ENCODE measurements at places on chromosomes 13 and 19.

DNA sequence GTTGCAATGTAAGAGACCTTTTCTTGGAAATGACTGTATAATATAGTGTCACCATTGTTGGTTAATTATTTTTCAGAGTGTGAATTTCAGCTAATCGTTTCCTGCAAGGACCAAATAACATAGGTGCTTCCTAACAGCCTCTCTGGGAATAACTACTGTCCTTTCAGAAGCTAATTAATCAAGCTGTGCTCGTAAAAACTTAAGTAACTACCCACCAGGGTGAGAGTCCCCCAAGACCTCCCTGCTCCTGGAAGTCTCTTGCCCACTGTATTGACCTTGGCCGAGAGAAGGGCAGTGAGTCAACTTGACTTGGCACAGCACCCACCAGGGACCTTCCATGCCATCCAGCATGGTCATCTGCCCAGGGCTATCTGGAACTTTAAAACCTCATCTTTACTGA is 50.3 kb downstream of the UQCRFS1 start:
- DNase-seq = no peak

DNA sequence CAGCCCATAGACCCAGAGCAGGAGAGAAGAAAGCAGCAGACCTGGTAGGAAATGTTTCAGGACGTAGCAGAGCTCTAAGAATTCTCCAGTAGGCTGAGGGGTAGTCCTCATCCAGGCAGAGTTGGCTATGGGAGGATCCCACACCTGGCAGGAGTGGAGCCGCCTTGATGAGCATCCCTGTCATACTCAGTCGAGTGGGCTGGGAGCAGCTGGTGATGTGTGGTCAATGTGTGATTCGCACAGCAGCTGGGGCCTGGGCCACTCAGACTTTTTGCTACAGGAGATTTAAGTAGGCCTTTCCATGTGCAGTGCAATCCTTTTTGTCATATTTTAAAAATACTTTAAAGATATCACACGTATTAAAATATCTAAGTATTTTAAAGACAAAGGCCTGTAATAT is 56.6 kb downstream of the MYO16 start:
- no peak for DNase-seq

DNA sequence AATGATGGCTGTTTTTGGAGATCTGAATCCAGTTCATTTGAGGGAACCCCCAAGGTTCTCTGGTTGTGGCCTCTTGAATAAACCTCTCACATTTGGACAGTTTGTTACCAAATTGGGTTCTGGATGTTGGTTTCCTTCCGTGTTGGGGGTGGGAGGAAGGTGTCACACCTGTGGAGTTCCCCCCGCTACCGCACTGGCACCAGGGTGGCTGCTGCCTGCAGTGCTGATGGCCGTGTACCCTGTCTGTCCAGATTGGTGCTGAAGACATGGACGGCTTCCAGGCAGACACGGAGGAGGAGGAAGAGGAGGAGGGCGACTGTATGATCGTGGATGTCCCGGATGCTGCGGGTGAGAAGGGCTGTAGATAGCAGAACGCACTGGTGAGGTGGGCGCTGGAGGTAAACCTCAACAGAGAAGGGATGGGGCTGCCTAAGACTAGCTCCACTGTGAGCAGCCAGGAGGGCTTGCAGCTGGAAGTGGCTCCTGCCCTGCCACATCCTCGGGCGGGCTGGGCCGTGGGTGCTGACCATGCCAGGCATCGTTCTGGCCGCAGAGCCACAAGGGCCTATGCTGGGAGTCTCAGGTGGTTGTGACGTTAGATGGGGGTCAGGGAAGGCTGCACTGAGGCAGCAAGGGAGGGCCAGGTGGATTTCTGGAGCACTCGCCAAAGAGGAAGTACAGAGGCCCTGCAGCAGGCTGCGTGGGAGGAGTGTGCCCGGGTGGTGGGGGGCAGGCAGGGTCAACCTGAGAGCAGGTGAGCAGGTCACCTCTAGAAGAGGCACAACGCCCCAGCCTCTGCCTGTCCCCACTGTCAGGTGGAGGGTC is 15.4 kb downstream of the UBXN6 start:
- no peak for DNase-seq

GRCh38 chr19:31560086-31561060 is 211.1 kb upstream of the TSHZ3 start:
- no peak for DNase-seq

- DNase-seq = no peak
These were observed 12.8 kb downstream of the TMEM255B start for GRCh38 chr13:113771709-113772331.

GRCh38 chr19:38706792-38707511 is 37.3 kb downstream of the CAPN12 start:
- DNase-seq = no peak

DNA sequence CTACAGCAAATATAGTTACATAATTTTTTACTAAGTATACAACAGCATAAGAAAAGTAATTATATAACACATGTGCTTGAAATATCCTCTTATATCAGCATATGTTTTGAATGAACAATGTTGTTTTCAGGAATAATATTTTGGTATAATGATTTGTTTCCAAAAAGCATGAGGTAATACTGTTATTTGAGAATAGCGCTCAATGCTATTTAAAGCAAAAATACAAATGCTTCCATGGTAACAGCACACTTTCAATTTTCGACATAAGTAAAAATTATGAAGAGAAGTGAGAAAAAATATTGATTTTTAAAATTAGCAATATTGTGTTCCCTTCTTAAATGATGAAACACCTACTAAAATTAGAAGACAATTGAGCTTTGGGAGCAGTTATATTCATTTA is 715.9 kb upstream of the ATXN8OS start:
- no peak for DNase-seq

DNA sequence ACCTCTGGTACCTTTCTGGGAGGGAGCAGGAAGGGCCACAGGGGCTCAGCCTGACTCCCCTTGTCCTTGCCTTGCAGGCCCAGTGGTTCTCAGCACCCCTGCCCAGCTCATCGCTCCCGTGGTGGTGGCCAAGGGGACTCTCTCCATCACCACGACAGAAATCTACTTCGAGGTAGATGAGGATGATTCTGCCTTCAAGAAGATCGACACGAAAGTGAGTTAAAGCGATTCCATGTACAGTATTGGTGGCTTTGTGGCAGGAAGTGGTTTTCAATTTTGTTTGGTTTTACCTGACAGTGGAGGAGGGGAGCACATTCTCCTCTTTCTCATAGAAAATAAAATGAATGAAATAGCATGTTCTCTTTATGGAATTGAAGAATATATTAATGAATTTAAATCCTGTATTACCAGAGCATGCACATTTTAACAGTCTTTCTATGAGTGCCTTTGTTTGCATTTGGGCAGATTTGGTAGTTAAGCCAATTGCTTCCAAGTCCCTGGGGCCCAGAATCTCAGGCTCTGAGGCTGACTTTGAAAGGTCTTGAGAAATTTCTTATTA is 4.1 kb downstream of the MAB21L1 start:
- DNase-seq = no peak

DNA sequence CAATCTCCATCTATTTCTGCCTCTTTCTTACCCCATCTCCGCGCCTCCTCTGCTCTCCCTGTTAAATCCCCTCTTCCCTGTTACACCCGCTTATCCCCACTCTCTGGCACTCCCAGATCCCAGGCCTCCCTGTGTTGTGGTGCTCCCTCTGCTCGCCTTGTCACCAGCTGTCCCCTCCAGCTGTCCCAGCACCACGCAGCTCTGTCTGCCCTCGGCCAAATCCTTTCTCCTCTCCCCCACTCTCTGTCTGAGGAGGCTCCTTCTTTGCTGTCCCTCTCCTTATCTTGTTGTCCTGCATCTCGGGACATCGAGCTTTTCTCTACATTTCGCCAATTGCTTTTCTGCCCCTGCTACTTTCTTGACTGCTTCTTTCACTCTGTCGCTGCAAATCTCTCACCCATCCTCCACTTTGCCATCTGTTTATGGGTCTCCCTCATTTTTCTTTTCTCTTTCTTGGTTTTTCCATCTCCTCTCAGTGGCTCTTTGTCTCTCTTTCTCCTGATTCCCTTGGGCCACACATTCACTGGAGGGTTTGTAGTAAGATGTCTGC is 941 bp downstream of the ZNF160 start:
- DNase-seq = no peak

DNA sequence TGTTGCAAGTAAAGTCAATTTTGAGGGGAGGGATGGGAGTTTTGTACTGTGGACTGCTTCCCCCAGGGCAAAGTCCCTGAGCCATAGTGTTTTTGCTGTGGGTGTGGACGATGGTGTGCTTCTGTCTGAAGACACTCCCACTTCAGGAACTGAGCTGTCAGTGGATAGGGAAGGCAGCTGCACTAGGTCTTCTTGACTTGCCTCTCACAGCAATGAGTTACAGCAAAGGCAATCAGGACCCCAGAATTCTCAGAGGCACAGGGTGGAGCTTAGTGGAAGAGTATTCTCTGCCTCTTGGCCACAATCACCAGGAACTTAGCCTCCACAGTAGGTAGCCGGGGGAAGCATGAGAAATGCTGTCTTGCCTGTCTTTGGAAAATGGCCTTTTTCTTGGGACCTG is 1416.6 kb upstream of the MIR17HG start:
- DNase-seq = no peak

GRCh38 chr13:40552895-40553294 is 113.5 kb downstream of the FOXO1 start:
- DNase-seq = no peak

DNA sequence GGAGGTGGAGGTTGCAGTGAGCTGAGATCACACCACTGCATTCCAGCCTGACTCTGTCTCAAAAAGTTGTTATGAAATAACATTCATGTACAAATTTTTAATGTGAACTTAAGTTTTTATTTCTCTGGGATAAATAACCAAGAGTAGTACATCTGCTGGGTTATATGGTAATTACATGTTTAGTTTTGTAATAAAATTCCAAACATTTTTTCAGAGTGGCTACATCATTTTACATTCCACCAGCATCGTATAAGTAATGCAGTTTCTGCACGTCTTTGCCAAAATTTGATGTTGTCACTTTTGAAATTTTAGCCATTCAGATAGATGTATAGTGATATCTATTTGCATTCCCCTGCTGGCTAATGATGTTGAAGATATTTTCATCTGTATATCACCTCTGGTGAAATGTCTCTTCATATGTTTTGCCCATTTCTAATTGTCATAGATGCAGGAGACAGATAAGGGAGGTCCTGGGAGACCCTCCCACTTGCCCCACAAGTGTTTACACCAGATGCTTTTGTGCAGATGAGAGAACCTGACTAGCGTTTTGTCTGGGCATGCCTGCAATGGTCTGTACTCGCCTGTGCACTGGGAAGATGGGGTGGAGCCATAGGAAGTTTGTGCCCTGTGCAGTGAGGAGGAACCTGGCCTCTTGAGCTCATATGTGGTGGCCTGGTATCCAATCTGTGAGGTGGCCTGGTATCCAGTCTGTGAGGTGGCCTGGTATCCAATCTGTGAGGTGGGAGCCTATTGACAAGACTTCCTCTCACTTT is 12.7 kb upstream of the KBTBD6 start:
- DNase-seq = no peak
